Mesenteric fat pad (tissue), 1 donor: ENCODE measurements at places on chromosomes 5 and 9. TPM values are rescaled to one million over a fixed set of nuclear protein-coding genes. Genes with fewer than 3 reads are reported as not detected.

Gene PCDH1
- 43.8 TPM for total RNA-seq

Gene EQTN
- total RNA-seq = not detected

Gene NR5A1
- total RNA-seq = not detected

GRCh38 chr5:107869438-107870115 is 198.8 kb upstream of the EFNA5 start:
- no peak for DNase-seq

DNA sequence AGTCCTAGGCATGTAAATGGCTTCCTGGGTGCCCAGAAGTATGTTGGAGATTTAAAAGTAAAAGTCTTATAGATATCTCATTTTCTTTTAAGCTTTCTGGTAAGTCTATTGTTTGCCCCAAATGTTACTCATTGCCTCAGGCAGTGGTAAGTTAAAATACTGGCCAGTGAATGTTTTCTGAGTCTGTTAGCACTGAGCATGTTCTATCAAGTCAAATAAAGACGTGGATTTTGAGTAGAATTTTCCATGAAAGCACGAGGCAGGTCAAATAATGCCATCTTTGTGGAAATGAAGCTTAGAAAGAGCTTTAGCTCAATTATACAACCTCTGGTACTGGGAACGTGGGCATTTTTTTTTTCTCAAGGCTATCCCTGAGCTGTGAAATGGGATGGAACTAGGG is 651.3 kb upstream of the ACO1 start:
- no peak for DNase-seq

DNA sequence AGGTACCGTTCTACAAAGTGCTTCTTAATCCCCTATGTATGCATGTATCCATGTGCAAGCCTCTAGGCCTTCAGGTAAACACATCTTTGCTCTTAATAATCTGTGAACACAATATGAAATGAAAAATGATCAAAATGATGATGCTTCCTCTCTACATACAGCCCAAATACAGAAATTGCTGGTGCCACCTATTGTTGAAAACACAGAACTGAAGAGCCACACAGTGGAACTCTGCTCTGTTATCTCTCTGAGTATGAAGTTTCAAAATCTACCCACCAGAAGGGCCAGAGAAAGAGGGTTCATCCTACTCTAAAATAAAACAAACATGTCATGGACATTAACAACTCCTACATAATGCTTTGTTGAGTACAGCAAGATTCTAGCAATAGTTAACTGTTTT is 71.3 kb downstream of the GLIS3 start:
- no peak for DNase-seq
